Effector memory CD8-positive, alpha-beta T cell (primary cell): ENCODE measurements at places on chromosomes 1 and 21.

GRCh38 chr1:159968901-159969300 is 14.9 kb upstream of the SLAMF9 start:
- H3K27me3 ChIP-seq = peaks cover 62% of the 10 kb centered on the region
- H3K4me1 ChIP-seq = no peaks in the 10 kb centered on the region
- H3K36me3 ChIP-seq = no peaks in the 10 kb centered on the region
- no peak overlapping the region for H3K27ac ChIP-seq
- no peak for DNase-seq

DNA sequence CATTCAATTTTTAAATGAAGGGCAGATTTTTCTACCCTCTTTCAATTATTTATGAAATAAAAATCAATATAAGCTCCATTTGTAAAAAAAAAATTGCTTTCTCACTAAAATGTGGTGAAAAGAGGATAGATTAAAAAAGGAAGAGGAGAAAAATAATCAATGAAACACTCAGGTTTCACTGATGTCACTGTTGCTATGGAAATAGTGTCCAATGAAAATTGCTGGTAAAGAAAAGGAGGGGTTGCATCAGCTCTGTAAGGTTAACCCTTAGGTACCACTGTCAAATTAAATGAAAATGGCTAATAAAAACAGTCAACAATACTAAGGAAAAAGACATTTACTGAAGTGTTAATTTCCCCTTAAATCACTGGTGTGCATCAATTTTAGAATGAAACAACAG is 91.6 kb upstream of the TTC39A start:
- no peaks in the 10 kb centered on the region for H3K27me3 ChIP-seq
- H3K36me3 ChIP-seq = peaks cover 34% of the 10 kb centered on the region

GRCh38 chr1:24551290-24551959 is 4.5 kb upstream of the NCMAP start:
- no peak overlapping the region for H3K4me3 ChIP-seq
- H3K36me3 ChIP-seq = peaks cover 8% of the 10 kb centered on the region
- H3K27ac ChIP-seq = no peak overlapping the region

DNA sequence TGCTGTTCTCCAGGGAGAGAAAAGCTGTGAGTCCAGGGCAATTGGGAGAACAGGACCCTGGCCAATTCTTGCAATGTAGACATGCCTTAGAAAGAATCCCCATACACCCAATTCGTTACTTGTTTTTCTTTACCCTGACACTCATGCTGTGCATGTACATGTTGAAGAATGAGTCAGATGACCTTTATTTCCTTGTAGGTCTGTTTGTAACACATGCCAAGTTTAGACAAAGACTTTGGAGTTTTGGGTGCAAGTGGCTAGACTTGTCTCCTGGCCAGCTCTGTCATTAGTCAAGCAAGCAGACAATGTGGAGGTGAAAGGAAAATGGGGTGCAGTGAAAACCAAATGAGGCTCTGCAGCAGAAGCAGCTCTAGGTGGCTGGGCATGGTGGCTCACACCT is 38.1 kb downstream of the GNPAT start:
- H3K36me3 ChIP-seq = peaks cover 17% of the 10 kb centered on the region
- no peak overlapping the region for H3K4me3 ChIP-seq
- no peaks in the 10 kb centered on the region for H3K27me3 ChIP-seq
- H3K27ac ChIP-seq = no peak overlapping the region
- no peaks in the 10 kb centered on the region for H3K4me1 ChIP-seq

GRCh38 chr1:76961181-76961819 is 94.0 kb downstream of the ST6GALNAC5 start:
- no peak for DNase-seq
- no peaks in the 10 kb centered on the region for H3K27me3 ChIP-seq
- no peak overlapping the region for H3K27ac ChIP-seq
- no peaks in the 10 kb centered on the region for H3K4me1 ChIP-seq

GRCh38 chr1:32390904-32391870 is 3.1 kb downstream of the BSDC1 start:
- no peak overlapping the region for H3K4me3 ChIP-seq
- peaks cover 12% of the 10 kb centered on the region for H3K4me1 ChIP-seq
- no peak overlapping the region for H3K27ac ChIP-seq
- H3K27me3 ChIP-seq = no peaks in the 10 kb centered on the region
- H3K36me3 ChIP-seq = peaks cover 17% of the 10 kb centered on the region

GRCh38 chr1:113396585-113396984 is 6.3 kb downstream of the MAGI3 start:
- no peak overlapping the region for H3K4me3 ChIP-seq
- DNase-seq = no peak
- no peaks in the 10 kb centered on the region for H3K36me3 ChIP-seq

DNA sequence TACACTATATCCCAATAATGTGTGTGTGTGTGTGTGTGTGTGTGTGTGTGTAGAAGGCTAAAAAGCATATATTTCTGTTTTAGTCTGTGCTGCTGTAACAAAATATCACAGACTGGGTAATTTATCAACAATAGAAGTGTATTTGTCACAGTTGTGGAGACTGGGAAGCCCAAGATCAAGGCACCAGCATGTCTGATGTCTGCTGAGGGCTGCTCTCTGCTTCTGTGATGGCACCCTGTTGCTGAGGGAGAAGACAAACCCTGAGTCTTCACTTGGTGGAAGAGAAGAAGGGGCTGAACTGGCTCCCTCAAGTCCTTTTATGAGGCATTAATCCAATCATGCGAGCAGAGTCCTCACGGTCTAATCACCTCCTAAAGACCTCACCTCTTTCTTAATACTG is 23.0 kb upstream of the RAB4A start:
- no peak overlapping the region for H3K4me3 ChIP-seq
- H3K36me3 ChIP-seq = no peaks in the 10 kb centered on the region
- no peaks in the 10 kb centered on the region for H3K27me3 ChIP-seq
- H3K27ac ChIP-seq = no peak overlapping the region
- peaks cover 11% of the 10 kb centered on the region for H3K4me1 ChIP-seq

DNA sequence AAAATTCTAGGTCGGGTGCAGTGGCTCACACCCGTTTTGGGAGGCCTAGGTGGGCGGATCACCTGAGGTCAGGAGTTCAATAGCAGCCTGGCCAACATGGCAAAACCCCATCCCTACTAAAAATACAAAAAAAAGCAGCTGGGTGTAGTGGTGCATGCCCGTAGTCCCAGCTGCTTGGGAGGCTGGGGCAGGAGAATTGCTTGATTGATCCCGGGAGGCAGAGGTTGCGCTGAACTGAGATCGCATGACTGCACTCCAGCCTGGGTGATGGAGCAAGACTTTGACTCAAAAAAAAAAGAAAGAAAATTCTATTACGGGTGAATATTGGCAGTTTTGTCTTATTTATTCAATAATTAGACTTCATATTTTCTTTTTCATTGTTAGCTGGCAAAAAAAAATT is 62.1 kb downstream of the SNX7 start:
- H3K4me3 ChIP-seq = no peak overlapping the region
- H3K36me3 ChIP-seq = no peaks in the 10 kb centered on the region
- H3K27ac ChIP-seq = no peak overlapping the region
- H3K4me1 ChIP-seq = no peaks in the 10 kb centered on the region
- DNase-seq = no peak

- H3K36me3 ChIP-seq = no peaks in the 10 kb centered on the region
- H3K27ac ChIP-seq = no peak overlapping the region
- H3K4me1 ChIP-seq = no peaks in the 10 kb centered on the region
Measured at GRCh38 chr21:33881689-33882440, 33.7 kb downstream of the ATP5PO start.

GRCh38 chr1:66316464-66317247 is 217.3 kb upstream of the SGIP1 start:
- no peaks in the 10 kb centered on the region for H3K27me3 ChIP-seq

GRCh38 chr21:33388188-33388587 is 15.0 kb upstream of the IFNGR2 start:
- H3K4me3 ChIP-seq = no peak overlapping the region
- peaks cover 28% of the 10 kb centered on the region for H3K4me1 ChIP-seq
- no peak for DNase-seq
- no peak overlapping the region for H3K27ac ChIP-seq

GRCh38 chr21:41596241-41596925 is 88.4 kb upstream of the TMPRSS2 start:
- H3K27me3 ChIP-seq = peaks cover 63% of the 10 kb centered on the region
- no peak for DNase-seq
- no peaks in the 10 kb centered on the region for H3K36me3 ChIP-seq
- no peak overlapping the region for H3K27ac ChIP-seq

DNA sequence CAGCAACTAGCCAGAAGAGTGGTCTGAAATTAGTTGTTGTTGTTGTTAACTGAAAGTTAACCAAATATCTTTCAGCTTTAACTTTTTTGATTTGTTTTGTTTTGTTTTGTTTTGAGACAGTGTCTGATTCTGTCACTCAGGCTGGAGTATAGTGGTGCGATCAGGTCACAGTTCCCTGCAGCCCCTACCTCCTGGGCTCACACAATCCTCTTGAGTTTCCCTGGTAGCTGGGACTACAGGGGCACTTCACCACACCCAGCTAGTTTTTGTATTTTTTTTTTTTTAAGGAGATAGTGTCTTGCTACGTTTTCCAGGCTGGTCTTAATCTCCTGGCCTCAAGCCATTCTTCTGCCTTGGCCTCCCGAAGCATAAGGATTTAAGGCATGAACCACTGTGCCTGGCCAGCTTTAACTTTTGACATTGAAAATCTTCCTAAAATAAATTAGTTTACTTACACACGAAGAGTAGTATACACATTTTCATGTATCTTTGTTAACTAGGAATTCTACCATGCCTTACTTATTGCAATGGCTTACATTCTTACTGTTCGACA is 45.0 kb downstream of the GNG12 start:
- no peak overlapping the region for H3K4me3 ChIP-seq
- no peak for DNase-seq
- no peaks in the 10 kb centered on the region for H3K36me3 ChIP-seq
- no peaks in the 10 kb centered on the region for H3K4me1 ChIP-seq
- no peak overlapping the region for H3K27ac ChIP-seq
- H3K27me3 ChIP-seq = peaks cover 17% of the 10 kb centered on the region

DNA sequence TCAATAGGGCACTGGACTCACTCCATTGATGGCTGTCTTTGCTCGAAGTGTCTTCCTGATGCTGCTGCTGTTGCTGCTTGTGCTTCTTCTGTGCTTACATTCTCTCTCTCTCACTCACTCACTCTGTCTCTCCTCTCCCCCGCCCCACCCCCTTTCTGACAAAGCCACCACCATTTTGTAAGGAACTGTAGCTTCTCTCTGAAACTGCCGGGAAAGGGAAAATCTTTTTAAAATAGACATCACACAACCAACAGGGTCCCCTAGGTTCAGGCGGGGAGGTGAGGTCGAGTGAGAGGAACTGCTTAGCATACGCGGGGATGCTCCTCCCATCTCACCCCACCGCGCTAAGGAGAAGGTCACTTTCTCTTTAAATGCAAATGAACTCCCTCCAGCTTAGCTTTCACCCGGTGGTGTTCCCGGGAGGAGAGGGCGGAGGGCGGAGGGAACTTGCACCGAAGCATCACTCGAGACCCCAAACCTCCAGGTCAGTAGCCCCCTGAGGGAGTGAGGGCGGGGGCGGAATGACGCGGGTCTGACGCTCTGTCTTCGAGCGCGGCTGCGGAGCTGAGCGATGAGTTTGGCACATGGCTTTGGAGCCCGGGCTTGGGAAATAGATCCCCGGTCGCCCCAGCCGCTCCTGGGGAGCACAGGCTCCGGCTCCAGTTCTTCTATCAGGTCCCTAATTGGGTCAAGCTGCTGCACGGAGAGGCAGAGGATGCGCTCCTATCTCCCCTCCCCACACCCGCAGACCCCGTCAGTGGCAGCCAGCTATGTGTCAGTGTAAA is at the start of gene CCDC28B:
CCDC28B (plus strand) TSS at position 370 of the 785 bp plus-strand sequence. CDS start 1,341 bp downstream, outside the sequence.
- H3K4me1 ChIP-seq = peaks cover 61% of the 10 kb centered on the region
- H3K4me3 ChIP-seq = peak within 1 kb of the TSS; percentile 92
- peak; percentile 23 for DNase-seq
- H3K27me3 ChIP-seq = no peaks in the 10 kb centered on the region
- H3K36me3 ChIP-seq = peaks cover 27% of the 10 kb centered on the region

DNA sequence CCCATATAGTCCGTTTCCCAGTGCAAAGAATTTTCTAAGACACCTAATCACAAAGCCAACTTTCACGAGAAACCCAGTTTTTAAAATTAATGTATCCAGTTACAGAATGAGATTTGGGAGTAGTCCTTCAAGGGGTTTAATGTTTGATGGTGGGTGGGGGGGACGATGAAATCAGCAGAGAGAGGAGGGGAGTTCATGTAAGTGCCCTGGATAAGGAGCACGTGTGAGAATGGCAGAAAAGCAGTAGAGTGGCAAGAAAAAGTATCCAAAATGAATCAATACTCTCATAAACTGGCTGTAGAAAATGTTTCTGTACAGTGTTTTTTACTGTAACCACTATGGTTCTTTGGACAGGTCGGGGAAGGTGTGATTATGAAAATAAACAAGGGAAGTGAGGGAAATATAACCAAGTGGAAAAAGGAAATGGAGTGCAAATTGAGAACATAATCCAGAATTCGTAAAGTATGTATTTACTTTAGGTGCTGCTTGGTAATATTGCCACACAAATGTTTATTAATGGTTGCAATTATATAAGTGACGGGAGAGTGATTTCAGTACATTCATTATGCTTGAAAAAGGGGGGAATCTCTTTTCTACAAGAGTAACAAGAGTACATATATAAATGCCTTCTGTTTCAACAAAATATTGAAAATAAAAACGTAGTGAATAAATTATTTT is 118.7 kb upstream of the RRP15 start:
- peaks cover 6% of the 10 kb centered on the region for H3K4me1 ChIP-seq
- no peak for DNase-seq
- peaks cover 38% of the 10 kb centered on the region for H3K27me3 ChIP-seq
- no peaks in the 10 kb centered on the region for H3K36me3 ChIP-seq
- peak overlapping the region; percentile 74 for H3K4me3 ChIP-seq

GRCh38 chr21:42360317-42360716 is 6.0 kb downstream of the TFF1 start:
- no peak overlapping the region for H3K4me3 ChIP-seq
- H3K36me3 ChIP-seq = peaks cover 2% of the 10 kb centered on the region
- no peaks in the 10 kb centered on the region for H3K4me1 ChIP-seq
- peaks cover 8% of the 10 kb centered on the region for H3K27me3 ChIP-seq

DNA sequence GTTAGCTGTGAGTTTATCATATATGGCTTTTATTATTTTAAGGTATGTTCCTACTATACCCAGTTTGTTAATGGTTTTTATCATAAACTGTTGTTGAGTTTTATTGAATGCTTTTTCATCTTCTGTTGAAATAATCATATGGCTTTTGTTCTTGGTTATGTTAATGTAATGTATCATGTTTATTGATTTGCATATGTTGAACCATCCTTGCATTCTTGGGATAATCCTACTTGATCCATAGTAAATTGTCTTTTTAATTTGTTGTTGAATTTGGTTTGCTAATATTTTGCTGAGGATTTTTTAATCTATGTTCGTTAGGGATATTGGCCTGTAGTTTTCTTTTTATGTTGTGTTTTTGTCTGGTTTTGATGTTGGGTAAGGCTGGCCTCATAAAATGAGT is 185.6 kb downstream of the PAPPA2 start:
- H3K27ac ChIP-seq = no peak overlapping the region
- DNase-seq = no peak
- H3K4me3 ChIP-seq = no peak overlapping the region
- H3K27me3 ChIP-seq = no peaks in the 10 kb centered on the region
- no peaks in the 10 kb centered on the region for H3K4me1 ChIP-seq
- H3K36me3 ChIP-seq = no peaks in the 10 kb centered on the region

DNA sequence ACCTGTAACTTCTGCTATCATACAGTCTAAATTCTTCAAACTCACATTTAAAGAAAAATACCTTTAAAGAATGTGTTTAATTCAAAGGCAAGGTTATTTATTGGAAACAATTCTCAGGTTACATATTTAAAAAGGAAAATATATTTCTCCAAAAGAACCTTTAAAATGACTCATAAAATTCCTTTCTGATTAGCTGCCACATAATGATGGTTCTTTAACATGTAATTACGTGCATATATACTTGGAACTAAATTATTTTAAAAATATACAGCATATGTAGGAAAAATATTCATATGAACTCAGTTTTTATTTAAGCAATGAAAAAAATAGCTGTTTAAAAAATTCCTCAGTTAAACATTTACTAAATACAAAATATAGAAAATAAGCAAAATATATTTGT is 173.6 kb downstream of the COP1 start:
- no peak for DNase-seq
- peaks cover 20% of the 10 kb centered on the region for H3K36me3 ChIP-seq
- no peak overlapping the region for H3K4me3 ChIP-seq
- peaks cover 8% of the 10 kb centered on the region for H3K4me1 ChIP-seq
